Left colon (tissue), 2 donors: ENCODE measurements at places on chromosomes 2 and 18. TPM values are rescaled to one million over a fixed set of nuclear protein-coding genes. Genes with fewer than 3 reads are reported as not detected.

The POTEI gene
- 0.06 TPM for total RNA-seq

GRCh38 chr2:22329211-22330154 lies 1055.5 kb upstream of the KLHL29 start:
- DNase-seq: no peak

- DNase-seq: no peak
These were observed 18.7 kb downstream of the DYSF start for GRCh38 chr2:71472019-71472418.

The FLACC1 gene
- 1.3 TPM for total RNA-seq

GRCh38 chr2:223054193-223054781 lies 2.3 kb downstream of the KCNE4 start:
- DNase-seq: peak; percentile 20

The ANKRD62 gene
- 0.37 TPM for total RNA-seq

GRCh38 chr18:27609221-27609620 lies 424.1 kb upstream of the CHST9 start:
- no peak for DNase-seq

DNA sequence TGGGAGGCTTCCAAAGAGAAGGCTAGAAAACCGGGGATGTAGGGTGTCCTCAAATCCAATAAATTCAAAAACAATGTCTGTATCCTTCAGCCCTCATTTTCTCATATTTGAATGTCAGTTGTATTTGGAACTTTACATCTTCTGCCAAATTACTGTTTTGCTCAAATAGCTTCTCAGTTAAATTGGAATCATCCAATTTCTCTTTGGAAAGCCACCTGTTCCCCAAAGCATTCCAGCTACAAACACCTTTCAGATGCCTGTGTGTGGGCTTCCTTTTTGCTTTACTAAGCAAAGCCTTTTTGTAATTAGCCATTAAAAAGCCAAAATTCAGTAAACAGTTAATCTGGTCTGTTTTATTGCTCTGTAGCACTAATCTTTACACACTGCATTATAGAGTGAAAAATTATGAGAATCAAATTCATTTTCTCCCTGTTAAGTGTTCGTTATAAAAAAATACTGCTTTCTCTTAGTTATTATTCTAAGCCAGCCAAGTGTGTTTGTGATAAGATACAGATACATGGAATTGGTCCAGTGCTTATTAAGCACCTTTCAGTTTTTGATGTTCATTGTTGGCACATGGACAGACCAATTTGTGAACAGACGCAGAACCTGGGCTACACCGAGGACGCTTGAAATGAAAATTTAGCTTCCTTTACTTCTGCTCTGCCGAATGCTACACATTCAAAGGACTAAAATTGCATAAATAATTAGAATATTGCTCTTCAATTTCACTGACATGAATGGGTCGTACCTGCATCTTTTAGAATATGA lies 151.6 kb downstream of the RTN4 start:
- DNase-seq: no peak

- DNase-seq: no peak
These were observed 227.4 kb downstream of the SS18 start for GRCh38 chr18:25862881-25863600.

GRCh38 chr2:9391961-9392720 lies 31.2 kb downstream of the ITGB1BP1 start:
- no peak for DNase-seq

The TGIF1 gene
- 59.3 TPM for total RNA-seq

GRCh38 chr2:210004881-210005280 lies 2.4 kb downstream of the RPE start:
- DNase-seq: no peak
